ENCODE measurements at places on chromosomes 4 and X.

DNA sequence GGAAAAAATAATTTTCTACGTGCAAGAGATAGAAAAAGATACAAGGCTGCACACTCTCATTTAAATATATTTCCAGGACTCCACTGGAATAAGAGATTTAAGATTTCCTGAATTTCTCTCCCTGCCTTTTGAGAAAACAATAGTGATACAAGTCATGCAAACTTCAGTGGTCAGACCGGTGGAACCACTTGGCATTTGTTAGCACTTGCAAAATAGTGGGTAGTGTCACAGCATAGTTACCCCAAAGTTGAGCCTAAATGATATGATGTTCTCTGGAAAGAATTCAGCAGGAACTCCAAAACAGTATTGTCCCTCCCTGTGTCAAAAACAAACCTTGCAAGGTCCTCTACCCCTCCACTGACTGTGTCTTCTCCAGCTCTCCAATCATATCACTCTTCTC, 102.3 kb downstream of the ANKRD50 start:
- no peak for DNase-seq

DNA sequence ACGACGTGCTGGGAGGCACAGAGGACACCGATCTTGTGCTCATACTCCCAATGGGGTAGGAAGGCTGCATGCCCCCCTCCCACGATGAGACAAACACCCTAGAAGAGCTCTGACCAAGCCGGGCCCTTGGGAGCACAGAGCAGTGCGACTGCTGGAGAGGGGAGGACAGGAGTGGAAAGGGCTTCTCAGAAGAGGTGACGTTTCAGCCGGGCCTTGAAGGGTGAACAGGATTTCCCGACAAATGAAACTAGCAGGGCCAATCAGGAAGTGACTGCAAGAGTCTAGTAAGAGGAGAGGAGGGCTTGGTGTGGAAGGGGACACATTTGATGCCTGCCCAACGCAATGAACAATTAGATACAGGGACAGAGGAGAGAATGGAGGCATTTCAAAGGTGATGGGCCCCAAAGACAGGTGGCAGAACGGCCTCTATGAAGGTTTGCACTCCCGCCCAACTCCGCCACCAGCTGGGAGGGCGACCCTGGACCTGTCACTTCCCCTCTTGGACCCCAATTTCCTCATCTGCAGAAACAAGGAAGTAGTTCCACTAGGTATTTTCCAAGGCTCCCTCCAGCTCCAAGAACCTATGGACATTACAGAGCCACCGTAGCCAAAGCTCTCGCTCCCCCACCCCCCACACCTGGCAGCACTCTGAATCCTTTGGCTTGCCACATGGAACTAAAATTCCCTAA, 3.9 kb downstream of the HCFC1 start:
- DNase-seq: no peak

DNA sequence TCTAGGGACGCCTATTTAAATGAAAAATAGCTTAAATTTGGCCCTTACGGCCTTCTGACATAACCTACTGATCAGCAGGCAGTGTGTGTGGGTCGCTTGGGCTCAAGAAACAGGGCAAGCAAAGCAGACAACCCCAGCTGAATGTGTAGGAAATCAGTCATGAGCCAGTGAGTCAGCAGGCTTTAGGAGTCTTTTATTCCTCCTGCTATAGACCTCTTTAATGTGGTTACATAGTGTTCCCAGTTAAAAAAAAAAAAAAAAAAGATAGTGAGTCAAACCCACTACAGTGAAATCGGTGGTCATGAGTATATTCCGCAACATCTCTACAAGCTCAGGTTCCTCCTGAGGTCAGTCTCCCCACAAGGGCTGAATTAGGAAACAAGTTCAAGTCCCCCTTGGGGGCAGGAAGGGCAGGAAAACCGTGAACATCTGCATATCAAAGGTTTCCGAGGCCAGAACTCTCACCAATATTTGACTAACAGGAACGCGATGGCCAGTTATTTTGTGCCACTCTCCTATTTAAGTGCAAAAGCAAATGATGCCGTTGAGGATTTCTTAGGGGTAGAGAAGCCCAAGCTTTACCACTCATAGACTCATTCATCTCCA, 32.7 kb downstream of the ACSL1 start:
- no peak for DNase-seq

GRCh38 chr4:8201321-8201781, 2.3 kb downstream of the SH3TC1 start:
- DNase-seq: no peak

DNA sequence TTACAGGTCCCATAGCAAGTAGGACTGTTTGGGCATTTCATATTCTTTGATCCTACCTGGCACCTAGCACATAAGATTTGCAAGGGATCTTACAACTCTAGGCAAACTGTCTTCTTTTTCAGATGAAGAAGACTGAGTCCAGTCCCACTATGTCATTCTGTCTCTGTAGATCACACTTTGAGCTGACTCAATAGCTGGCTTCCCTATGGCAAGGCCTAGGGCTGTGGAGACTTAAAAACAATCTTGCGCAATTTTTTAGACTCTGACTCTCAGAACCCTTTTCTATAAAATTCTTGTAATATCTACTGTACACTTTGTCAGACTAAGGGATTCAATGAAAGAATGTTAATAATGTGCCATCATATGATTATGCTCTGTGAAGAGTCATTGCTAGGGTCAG, 26.7 kb downstream of the OTC start:
- DNase-seq: no peak

- no peak for DNase-seq
Measured at GRCh38 chrX:15750611-15751154, 12.6 kb downstream of the CA5B start.

- DNase-seq: no peak
Measured at GRCh38 chr4:89586864-89587263, 250.1 kb downstream of the SNCA start.

- peak; percentile 53 for DNase-seq
Measured at GRCh38 chr4:27000122-27000521, 139.5 kb downstream of the STIM2 start.

DNA sequence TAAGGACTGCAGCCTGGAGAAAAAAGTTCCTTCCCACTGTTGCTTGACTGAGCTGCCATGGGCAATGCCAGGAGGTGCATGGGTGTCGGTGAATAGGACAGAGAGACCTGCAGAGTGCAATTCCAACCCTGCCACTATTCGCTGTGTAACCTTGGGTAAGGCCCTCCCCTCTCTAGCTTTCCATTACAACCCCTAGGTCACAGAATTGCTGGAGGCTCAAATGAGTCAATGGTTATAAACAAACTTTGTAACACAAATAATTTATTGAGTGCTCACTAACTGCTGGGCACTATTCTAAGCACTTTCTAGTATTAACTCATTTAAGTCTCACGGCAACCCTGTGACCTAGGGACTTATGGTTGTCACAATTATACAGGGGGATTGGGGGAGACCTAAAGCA, 37.8 kb downstream of the PJA1 start:
- no peak for DNase-seq

DNA sequence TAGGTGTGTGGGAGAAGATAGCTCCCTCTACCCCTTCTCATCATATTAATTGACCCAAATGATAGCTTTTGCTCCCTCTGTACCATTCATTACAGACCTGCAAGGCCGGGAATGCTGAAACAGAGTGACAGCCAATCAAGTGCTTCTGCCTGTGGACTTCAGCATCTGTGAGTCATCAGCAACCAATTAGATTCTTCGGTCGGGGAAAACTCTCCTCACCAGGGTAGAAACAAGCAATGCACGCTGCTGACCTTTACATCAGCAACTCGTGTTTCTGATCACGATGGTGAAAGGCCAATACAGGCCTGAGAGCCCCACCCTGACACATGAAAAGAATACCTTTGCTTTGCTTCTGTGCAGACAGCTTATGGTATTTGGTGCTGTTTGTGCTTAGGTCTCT, 347.2 kb upstream of the DDX53 start:
- DNase-seq: no peak

GRCh38 chr4:67198727-67199126, 346.6 kb downstream of the CENPC start:
- DNase-seq: peak; percentile 15

DNA sequence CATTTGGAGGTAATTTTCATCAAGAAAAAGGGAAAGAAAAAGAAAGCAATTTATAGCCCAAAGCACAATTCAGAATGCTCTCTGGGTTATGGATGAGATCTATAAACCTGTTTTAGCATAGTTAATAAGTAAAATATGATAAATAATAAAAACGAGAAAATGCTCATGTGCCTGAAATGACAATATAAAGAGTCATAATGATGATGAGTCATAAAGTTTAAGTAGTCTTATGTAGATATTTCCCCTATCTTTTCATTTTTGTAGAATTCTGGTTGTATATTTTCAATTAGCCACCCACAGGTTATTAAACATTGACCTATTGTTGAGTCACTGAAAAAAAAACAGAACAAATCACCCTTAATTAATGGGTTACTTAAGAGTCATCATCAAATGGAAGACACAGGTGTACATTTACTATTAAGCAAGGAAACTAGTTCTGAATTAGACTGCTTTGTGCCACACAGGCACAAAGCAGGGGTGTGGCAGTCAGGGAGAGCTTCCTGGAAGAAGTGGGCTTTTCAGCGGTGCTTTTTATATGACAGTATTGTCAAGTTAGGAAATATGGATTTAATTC, 29.3 kb downstream of the BEND4 start:
- no peak for DNase-seq

- DNase-seq: no peak
Measured at GRCh38 chrX:39642071-39642470, 455.7 kb downstream of the BCOR start.

DNA sequence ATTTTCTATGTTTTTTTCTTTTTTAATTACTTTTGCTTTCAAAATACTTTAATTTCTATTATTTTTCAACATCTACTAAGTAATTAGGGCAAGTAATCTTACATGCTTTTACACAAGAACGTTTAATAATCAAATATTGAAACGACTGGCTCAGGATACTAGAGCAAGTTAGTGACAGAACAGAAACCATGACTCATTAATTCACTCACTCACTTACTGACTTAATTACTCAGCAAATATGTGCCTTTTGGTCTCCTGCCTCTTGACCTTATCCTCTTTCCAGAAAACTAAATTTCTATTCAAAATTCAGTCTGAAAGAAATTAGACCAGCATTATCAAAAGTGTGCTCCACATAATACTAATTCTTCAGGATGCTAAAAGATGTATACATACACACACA, 314.9 kb upstream of the TEX13C start:
- no peak for DNase-seq

GRCh38 chr4:188031751-188032150, 36.2 kb downstream of the ZFP42 start:
- DNase-seq: no peak
